ENCODE measurements at places on chromosomes 4 and X.

DNA sequence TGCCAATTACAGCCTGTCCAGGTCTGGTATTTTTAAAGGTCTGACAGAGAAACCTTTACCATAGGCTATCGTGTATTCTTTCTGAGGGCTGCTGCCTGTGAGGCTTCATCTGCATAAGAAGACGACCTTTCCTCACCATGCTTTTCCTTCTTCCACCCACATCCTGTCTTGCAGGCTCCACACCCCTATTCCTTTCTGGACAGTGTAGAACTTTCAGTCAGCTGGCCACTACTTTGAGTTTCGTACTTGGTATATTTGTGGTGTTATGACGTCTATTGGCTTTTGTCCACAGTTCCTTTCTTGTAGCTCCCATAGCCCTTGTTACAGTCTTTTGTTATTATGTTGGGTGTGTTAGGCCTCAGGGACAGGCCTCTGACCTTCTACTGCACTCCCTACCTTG lies 311.4 kb downstream of the RAPGEF2 start:
- DNase-seq = no peak

GRCh38 chr4:154944996-154945395 lies 163.9 kb downstream of the RBM46 start:
- no peak for DNase-seq

DNA sequence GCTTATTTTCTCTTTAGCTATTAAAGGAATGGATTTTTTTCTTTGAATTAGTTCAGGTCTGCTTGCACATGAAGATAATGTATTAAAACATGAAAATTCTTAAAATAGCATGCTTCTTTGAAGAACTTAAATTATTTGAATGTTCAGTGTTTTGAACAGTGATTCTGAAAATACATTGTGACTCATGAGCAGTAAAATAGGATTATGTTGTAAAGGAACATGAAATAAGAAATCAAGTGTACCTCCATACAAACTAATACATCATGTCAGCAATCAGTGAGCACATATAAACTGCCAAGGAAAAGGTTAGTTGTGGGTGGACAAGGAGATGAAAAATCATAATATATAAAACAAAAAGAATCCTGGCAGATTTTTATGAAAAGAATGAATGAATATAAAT lies 66.1 kb downstream of the SNX25 start:
- DNase-seq = no peak

DNA sequence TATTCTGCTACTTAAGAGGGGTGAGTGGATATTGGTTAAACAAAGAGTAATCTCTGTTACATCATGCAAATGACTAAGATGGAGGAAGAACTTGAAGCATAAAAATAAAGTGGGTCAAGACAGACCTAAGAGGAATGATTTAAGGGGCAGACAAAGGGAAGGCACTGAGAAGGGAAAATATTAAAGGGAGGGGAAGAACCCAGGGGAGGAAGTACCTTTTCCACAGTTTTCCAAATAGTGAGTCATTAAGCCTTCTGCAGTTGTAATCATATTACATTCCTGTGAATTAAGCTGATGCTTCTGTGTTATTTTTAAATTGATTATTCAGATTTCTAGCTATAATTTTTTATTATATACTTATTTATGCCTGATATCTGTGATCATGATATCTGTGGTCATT lies 253.3 kb downstream of the CENPC start:
- DNase-seq = no peak

GRCh38 chr4:135598151-135598550 lies 1396.6 kb upstream of the PABPC4L start:
- no peak for DNase-seq

DNA sequence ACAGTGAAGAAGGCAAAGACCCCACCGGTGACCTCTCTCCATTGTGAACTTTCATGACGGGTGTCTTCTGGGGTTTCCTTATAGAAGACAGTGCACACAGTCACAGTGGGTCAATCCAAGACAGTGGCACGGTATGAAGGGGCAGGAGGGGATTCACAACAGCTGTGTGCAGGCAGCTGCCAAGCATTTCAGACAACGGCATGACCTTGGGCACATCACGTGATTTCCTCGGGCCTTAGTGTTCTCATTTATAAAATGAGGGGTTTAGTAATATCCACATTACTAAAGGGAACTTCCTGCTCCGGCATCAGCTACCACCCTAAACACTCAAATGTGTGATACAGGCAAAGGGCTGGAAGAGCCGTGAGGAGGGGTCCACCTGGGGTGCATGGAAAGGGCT lies 42.9 kb downstream of the RBM47 start:
- no peak for DNase-seq

- no peak for DNase-seq
These were observed 263.3 kb downstream of the NLGN4X start for GRCh38 chrX:5965406-5965805.

Measured in effector memory CD8-positive, alpha-beta T cell (primary cell).